AG04450 (cell line): ENCODE measurements at places on chromosomes 13 and 19.

GRCh38 chr13:44765001-44765471 lies 188.9 kb upstream of the TSC22D1 start:
- DNase-seq, result no peak

- no peak for DNase-seq
Measured at GRCh38 chr13:49676581-49677298, 14.5 kb downstream of the EBPL start.

GRCh38 chr19:54916822-54917221 lies 10.9 kb downstream of the NCR1 start:
- DNase-seq, result no peak

- no peak for DNase-seq
Measured at GRCh38 chr13:70795484-70795883, 687.2 kb upstream of the KLHL1 start.

GRCh38 chr19:2355168-2356035 lies 4.7 kb upstream of the TMPRSS9 start:
- no peak for DNase-seq

DNA sequence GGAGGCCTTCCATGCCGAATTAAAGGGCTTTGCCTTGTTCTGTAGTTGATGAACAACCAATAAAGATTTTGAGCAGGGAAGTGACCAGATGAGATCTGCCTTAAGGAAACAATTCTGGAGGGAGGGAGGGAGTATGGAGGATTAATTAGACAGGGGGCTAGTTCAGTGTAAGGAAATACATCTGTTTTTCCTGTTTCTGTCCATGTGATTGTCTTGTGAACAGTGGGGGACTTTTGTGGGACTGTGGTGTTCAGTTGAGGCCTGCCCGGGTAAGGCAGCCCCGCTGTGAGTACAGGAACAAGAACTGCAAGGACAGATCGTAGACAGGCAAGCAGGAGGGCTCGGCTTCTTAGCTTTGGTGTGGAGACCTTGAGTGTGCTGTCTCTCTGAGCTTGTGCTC lies 59.0 kb downstream of the DGKH start:
- DNase-seq, result no peak

- no peak for DNase-seq
Measured at GRCh38 chr19:49534632-49535385, 7.0 kb downstream of the RCN3 start.

- no peak for DNase-seq
Measured at GRCh38 chr13:23639674-23640073, 69.5 kb downstream of the TNFRSF19 start.

DNA sequence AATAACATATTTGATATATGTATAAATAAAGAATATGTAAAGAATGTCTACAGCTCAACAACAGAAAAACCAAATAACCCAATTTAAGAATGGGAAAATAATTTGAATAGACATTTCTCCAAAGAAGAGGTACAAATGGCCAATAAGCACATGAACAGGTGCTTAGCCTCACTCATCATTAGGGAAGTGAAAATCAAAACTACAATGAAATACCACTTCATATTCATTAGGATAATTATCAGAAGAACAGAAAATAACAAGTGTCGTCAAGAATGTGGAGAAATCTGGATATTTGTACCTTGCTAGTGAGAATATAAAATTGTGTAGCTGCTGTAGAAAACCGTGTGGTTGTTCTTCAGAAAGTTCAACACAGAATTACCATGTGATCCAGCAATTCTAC lies 8.4 kb upstream of the SUPT20H start:
- no peak for DNase-seq

- DNase-seq, result peak; percentile 84
Measured at GRCh38 chr13:23656637-23657371, 86.6 kb downstream of the TNFRSF19 start.

DNA sequence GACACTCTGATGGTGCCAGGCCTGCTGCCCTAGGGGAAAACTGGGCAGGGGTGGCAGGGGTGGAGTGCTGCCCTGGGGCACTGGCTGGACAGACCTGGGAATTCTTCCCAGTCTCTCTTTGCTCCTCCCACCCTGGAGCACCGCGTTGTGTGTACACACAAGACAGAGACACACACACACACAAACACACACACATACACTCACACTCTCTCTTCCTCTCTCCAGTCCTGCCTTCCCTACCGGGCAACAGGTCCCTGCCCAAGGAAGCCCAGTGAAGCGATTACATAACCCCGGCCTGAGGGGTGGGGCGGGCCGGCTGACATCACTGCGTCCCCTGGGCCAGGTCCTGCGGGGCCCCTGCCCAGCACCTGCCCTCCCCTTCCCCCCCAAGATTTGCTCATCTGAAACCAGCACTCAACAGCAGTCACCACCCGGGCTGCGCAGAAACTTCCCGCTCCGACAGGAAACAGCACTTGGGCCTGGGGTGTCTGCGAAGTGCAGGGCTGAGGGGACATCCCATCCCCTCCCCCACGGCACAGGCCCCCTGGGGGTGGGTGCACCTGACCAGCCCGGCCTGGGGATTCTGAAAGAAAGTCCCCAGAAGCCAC lies 1.2 kb downstream of the MKNK2 start:
- no peak for DNase-seq
